PC-9 (cell line): ENCODE measurements at places on chromosomes 3 and 15.
A peak's percentile ranks its signal among the peaks of the same experiment; 100 is the strongest.

DNA sequence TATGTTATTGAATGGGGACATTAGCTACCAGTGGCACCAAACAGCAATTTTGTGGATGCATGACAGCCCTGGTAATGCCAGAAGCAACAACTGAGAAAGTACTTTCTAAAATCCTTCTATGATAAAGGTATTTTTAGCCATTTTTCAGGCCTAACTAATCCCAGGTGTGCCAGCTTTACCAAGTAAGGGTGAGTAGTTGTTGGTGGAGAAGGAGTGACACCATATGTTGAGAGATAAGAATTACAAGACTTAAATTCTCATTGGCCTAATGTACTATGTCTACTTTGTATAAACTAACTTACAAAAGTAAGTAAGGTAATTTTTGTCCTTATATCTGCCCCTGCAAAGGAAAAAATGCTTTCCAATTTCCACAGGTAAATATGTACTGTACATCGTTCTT, 4.1 kb upstream of the COX17 start:
- no peak for DNase-seq

DNA sequence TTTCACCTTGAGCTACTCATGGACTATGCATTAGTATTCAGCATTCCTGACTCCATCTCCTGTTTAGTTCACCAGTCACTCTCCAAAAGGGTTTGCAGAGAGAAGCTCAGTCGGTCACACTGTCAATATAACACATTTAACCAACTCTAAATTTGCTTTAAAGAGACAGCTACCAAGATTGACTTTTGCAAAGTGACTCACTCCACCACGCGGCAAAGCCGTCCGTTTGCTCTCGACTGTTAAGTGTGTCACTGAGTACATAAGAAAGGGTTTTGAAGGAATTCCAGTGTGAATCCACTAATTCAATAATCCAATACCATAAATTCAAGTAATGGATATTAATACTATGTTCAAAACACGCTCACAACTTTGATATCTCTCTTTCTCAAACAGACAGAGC, 1006.7 kb upstream of the NR2F2 start:
- DNase-seq, result no peak

DNA sequence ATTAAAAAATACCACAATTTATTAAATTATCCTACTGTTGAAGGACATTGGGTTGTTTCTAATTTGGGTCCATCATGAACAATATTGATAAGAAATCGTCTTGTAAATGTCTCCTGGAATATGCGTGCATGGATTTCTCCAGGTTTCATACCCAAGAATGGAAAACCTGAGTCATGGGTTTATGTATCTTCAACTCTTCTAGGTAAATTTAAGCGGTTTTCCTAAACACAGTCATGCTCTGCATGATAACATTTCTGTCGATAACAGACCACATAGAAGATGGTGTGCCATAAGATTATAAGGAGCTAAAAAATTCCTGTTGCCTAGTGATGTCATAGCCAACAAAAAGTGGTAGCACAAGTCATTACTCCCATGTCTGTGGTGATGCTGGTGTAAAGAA, 39.9 kb upstream of the SCN5A start:
- no peak for DNase-seq

GRCh38 chr3:49724586-49724985, 835 bp upstream of the GMPPB start:
- DNase-seq, result no peak

DNA sequence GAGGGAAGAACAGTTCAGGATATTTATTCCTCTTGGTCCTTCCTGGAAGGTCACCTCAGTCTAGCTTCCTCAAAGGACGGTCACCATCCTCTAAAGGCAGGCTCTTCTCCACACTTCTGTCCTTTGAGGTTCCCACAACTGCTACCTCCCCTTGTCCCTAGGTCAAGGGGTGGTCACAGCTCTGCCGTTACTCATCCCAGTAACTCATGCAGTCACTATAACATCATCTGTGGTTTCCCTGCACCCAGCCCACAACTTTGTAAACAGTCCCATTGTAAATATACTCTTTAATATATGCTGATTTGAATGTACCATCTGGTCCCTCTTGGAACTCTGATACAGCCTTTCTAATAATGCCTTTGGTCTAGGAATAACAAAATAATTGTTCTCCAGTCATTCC, 887.4 kb downstream of the FHIT start:
- no peak for DNase-seq

DNA sequence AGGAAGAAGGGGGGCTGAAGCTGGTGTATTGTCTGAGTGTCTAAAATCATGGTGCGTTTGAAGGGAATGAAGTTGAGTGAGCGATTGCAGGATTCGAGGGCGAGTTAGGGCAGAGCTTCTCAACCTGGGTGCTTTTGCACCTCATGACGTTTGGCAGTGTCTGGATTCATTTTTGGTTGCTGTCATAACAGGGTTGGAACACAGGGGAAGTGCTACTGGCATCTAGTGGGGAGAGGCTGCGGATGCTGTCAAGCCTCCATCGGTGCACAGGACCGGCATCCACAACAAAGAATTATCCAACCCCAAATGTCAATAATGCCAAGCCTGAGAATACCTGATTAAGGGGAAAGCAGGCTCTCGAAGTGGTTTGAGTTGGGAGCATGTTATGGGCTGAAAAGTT, 120.0 kb downstream of the SLCO3A1 start:
- no peak for DNase-seq

- DNase-seq, result no peak
These were observed 17.4 kb upstream of the CHD2 start for GRCh38 chr15:92882697-92883162.

GRCh38 chr3:15269091-15269989, 63.0 kb downstream of the SH3BP5 start:
- peak; percentile 91 for DNase-seq

DNA sequence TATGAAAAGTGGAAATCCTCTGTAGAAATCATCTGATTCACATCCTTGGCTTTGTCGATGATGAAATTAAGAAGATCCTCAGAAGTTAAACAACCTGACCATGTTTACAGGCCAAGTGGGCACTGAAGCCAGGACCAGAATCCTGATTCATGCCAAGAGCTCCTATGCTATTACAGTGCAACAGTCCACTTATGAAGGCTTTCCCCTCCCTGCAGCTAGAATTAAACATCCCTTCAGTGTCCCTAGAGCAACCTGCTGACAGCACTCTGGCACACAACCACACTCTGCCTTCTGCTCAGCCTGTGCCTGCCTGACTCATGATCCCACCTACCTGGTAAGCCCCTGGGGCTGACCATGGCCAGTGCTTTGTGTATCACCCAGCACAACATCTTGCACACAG, 33.8 kb downstream of the TXNRD3 start:
- no peak for DNase-seq

GRCh38 chr3:15439476-15439875, 12.1 kb downstream of the EAF1 start:
- DNase-seq, result no peak

DNA sequence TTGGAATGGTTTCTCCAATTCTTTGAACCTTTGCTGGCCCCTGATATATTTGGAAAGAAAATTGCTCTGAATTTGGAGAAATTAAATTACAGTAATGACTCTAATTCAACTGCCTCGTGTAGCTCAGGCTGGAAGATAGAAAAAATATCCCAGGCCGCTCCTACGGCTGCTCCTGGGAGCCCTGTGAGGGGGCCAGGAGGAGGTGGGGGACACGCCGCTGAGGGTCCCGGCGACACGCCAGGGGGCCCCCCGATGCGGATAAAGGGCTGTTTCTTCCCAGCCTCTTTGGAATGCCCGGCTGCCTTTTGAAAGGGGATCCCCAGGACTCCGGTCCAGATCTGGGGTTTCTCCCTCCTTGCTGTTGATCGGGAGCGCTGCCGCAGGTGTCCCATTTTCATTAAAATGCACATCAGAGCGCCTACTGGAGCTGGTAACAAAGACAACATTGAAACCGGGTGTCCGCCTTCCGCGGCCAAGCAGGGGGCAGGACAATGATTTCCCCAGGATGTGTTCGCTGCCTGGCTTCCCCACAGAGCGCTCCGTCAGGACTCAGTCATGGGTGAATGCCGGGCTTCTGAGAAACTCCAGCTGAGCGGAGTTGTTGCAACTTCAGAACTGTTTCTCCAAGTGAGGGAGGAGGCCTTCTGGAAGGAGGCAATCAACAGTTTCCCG, 200.1 kb upstream of the KBTBD8 start:
- DNase-seq, result no peak

DNA sequence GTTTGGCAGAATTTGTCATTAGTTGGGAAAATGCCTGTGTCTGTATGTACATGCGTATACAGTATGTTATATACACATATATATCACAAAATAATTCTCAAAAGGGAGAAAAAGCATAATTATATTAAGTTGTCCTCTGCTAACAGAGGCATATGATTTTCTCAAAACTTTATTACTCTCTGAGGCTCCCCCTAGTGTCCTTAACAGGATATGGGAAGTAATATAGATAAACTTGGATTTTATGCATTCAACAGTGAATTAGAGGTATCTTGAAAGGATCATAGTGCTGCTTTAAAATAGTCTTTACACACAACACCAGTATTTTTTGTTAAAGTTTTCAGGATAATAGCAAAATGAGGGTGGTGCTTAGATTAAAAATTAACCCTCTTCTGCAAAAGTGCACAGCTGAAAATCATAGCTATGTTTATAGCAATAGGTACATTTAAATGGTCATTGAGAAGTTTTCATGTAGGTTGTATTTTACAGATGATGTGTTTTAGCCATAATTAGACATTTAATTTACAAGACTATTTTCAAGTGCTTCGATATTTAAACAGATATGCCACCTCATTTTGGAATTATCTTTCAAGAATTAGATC, 454.0 kb upstream of the ROBO2 start:
- no peak for DNase-seq
